ENCODE measurements at places on chromosomes 7 and 10.

DNA sequence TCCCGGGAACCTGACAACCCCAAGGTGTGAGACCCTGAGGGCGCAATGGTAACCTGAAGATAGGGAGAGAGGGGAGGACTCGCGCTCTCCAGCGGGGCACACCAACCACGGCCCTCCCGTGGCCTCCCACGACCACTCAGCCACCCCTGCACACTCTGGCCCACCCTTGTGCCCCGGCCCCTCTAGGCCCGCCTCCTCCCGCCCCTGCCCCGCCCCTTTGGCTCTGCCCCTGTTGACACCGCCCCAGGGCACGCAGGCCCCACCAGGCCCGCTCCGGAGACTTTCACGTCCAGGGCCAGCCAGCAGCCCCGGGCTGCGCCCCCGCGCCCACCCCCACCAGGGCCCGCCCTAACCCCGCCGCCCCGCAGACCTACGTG is 10.9 kb downstream of the ATG9B start:
- no peak for DNase-seq

- no peak for DNase-seq
These were observed 10.4 kb downstream of the VCL start for GRCh38 chr10:74008212-74008731.

- no peak for DNase-seq
These were observed 15.0 kb downstream of the NOD1 start for GRCh38 chr7:30463405-30464145.

DNA sequence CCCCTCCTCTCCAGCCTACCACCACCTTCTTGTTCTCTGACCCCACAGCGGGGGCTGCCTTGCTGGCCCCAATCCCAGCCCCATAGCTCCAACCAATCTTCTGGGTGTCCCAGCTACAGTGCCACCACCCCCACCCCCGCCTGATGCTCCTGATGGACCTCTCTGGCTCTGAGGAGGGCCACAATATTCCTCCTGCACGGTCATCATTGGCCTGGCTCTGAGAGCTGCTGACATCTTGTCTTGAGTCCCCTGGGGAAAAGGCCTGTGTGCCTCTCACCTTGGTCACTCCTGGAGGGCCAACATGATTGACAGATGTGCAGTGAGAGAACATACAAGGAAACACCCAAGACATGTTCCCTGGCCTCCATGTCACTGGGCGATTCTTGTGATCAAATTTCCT is 7.6 kb downstream of the GDF2 start:
- no peak for DNase-seq

DNA sequence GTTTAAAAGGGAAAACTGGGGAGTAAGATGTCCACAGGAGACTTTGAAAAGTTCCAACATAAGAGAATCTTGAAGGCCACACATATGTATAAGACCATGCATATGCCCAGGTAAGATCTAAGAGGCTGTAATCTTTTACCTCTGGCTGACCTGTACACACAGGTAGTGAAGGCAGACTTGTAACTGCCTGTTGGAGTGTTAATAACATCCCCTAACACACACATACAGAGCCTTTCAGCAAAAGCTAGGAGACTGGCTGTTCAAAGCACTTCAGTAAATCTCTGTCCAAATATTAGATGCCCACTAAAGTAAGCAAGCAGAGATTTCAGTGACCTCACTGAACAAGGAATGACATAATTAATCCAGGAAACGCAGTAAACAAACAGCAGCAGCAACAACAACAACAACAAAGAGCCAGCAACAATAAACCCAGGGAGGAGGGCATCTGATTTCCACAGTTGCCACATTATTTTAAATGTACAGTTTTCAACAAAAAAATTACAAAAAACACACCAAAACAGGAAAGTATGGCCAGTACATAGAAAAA is 15.0 kb downstream of the CYP51A1 start:
- no peak for DNase-seq

GRCh38 chr7:85025312-85025756 is 161.5 kb downstream of the SEMA3D start:
- no peak for DNase-seq

DNA sequence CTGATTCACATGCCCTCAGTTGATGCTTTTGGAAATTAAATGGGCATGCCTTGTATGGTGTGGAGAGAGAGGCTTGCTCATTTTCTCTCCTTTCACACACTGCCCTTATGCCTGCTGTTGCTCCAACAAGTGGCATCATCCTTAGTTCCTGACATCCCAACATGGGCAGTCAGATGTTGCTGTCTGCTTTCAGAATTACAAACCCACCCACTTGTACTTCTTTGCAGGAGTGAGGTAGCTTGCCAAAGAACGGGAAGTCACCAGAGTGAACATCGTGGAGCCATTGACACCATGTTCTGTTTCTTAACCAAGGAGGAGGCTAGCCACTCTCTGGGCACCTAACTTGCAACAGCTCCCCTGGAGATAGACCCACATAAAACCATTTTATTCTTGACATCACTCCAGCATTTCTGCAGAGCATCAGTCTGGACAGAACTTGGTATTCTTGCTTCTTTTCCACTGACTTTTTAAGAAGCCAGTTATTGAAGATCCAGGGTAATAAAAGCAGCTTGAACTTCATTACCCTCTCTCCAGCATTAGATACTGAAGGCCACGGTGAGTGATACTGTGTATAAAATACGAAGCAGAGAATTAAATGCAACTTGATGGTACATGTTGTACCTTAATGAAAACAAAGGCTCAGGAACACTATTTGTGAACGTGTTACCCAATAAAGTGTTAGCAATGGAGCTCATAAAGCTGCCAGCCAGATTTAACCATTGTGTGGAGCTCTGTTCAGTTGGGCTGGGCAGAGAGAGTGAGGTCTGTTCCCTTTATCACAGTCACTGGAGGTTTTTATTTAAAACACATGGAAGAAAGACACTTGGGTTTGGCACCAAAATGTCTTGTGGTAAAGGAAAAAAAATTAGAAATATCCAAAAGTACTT is 195.8 kb upstream of the HABP2 start:
- DNase-seq, result no peak

All from stimulated activated CD4-positive, alpha-beta T cell treated with anti-CD3 and anti-CD28 coated beads, Interleukin-2, amount 100 ng/mL, for 24 hours (primary cell).